ENCODE measurements at places on chromosomes 5 and 9.

GRCh38 chr5:100841358-100842076, 61.6 kb downstream of the ST8SIA4 start:
- peak; percentile 18 for DNase-seq

GRCh38 chr9:130682421-130683121, 11.0 kb upstream of the EXOSC2 start:
- DNase-seq: peak; percentile 72

GRCh38 chr5:56459394-56460194, 226.5 kb upstream of the ANKRD55 start:
- no peak for DNase-seq

DNA sequence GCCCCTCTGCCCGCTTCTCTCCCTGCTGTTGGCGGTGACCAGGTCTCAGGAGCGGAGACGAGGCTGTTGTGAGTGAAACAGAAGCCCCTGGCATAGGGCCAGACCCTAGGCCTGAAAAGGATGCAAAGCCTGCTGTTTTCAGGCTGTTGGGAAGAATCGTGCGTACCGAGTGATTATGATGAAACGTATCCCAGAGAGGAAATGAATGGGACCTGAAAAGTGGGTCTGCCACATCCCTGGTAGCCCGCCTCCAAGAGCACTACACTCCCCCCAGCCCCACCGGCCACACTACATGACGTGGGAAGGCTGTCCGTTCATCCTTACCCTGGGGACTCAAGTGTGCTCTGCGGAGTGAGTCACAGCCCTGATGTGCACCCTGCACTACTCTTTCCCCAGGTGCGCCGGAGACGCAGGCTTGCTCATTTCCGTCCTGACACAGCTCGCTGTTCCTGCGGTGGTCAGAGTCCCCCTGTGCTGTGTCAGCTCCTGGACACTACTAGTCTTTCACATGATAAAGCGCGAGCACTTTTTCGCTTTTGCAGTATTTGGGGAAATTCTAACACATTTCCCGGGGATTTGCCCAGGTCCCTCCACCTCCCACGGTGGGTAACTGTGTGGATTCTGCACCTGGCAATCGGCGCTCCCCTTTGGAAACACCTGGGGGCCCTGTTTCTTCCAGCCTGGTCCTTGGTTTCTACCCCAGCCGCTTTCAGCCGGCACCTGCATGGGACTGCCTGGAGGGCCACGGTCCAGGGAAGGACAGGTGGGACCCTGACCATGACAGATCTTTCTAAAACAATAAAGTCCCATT, 91.5 kb downstream of the ANKRD33B start:
- no peak for DNase-seq

GRCh38 chr9:112361601-112362000, 18.3 kb upstream of the HSDL2 start:
- peak; percentile 66 for DNase-seq

GRCh38 chr5:55636683-55637082, 75.4 kb downstream of the SLC38A9 start:
- DNase-seq: peak; percentile 62
